ENCODE measurements at places on chromosomes 4 and X.

- DNase-seq, result no peak
Measured at GRCh38 chr4:40564004-40564403, 65.7 kb downstream of the RBM47 start.

- no peak for DNase-seq
Measured at GRCh38 chr4:157045507-157046127, 30.3 kb upstream of the GLRB start.

GRCh38 chrX:84865113-84865512 is 138.6 kb upstream of the APOOL start:
- no peak for DNase-seq

DNA sequence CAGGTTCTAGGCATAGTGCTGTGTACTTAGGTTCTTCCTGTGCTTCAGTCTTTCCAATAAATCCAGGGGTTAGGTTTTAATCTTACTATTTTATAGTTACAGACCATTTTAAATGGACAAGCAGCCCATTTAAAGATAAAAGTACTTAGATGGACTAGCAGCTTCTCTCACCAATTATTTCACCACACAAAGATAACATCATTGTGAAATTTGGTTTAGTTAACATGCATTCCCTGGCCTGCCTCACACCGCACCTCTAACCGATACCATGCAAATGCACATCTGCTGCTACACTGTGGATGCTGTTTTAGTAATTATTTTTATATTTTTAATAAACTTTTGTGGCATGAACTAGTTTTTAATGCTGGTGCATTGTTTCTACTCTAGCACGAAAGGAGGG is 252.6 kb downstream of the RAPGEF2 start:
- no peak for DNase-seq

DNA sequence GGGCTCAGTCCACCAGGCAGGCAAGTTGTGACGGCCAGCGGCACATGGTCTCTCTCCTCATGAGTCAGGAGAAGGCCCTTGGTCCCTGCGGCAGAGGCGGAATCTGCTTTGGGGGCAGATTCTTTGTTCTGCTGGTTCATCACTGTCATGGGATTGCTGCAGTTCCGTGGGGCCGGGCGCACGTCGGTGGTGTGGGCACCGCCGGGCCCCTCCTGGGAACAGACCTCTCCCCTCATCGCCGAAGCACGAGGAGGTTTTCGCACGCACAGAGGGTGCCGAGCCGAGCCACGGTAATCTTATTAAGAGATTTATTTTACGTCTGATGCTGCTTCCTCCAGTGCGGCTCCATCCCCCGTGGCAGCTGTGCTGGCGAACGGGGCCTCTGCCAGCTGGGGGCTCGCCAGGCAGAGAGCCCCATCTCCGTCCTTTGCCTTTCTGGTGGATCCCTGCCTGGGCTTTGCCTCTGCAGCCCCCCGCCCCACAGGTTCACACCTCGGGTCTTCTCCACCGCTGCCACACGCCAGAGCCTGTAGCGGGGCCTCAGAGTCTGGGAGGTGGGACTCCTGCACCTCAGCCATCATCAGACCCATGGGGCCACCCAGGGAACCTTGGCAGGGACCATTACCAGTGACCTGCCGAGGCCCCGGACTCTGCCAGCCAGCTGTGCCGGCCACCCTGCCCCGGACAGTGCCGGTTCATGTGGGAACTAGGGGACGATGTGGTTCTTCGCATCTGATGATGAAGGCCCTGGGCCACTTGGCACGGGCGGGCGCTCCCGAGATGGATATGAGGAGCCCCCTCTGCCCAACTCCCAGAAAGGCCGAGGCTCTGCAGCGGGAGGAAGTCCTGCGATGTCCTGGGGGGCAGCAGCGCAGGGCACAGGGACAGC is 86.7 kb upstream of the NKX1-1 start:
- DNase-seq, result no peak

DNA sequence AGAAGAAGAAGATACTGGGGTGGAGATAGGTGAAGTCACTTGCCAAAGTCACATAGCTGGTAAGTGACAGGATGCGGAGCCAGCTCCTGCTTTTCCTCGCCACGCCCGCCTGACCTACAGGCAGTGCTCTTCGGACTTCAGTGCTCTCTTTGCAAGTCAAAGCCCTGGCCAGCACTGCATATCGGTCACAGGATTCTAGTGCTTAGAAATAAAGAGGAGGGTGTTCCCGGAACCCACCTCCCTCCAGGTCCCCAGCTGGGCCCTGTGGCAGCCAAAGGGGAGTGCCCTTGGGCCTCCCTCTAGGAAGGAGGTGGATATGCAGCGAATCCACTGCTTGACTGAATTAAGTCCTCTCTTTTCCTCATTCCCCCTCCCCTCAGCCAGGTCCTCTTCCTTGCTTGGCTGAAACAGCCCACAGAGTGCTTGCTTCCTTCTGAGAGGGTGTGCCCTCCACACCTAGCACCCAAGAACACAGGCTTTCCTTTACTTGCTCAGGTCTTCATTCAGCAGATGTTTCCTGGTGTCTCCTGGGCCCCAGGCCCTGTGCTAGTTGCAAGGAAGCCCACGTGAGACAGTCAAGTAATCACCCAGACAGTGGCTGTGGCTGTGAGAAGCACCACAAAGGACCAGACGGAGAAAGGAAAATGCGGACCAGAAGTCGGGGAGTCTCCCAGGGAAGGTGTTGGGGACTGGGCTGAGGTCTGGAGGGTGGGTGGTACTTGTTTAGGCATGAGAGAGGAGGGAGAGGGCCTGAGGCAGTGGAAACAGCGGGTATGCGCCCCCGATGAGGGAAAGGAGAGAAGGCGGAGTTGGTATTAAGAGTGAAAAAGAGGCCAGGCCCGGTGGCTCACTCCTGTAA is 14.0 kb upstream of the HMGB3 start:
- DNase-seq, result no peak

GRCh38 chrX:24391389-24391788 is 30.9 kb downstream of the SUPT20HL1 start:
- no peak for DNase-seq

GRCh38 chrX:13147733-13148132 is 103.3 kb upstream of the FAM9C start:
- DNase-seq, result no peak
